K562 (cell line): ENCODE measurements at places on chromosomes 1 and 21.

DNA sequence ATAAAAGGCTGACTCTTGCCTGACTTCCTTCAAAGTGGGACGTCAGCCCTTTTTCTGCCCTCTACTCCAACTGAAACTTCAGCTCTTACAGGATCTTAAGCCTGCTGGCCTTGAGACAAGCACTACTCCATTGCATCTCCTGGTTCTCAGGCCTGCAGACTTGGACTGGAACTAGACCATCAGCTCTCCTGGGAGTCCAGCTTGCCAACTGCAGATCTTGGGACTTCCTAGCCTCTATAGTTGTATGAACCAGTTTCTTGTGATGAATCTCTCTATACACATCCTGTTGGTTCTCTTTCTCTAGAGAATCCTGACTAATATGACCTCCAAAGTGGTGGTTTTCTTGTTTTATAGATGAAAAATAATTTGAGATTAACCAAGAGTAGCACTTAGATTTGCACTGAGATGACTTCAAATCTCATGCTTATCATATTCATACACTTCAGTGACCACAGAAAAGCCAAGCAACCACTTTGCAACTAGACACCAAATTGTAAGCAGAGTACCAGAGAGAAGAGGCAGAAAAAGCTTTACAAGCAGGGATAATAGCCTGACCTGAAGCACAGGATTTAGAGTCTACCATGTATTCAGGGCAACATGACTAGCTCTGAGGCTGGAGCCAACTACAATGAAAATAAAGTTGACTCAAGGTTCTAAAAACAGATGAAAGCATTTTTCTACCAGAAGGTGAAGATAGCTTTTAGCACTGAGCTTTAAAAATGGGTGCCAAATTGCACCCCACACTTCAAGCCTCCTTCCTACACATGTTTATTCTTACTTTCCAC lies 661.3 kb upstream of the USP24 start:
- no peak for DNase-seq

DNA sequence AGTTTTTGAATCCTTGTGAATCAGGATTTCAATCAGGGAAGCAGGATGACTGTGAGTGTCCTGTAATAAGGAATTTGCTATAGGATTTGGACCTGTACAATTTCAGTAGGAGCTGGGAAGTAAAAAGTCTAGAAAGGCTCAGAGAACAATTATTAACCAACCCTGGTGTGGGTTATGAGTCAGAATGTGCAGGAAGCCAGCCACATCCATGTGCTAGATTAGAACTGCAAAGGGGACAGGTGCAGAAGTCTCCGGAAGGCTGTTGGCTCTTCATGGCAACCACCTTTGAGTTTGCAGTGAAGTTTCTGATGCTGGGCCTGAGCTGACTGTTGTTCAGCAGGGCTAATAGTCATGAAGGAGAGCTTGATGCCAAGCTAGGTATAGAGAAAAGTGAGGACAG lies 70.7 kb downstream of the SPATA46 start:
- no peak for DNase-seq

DNA sequence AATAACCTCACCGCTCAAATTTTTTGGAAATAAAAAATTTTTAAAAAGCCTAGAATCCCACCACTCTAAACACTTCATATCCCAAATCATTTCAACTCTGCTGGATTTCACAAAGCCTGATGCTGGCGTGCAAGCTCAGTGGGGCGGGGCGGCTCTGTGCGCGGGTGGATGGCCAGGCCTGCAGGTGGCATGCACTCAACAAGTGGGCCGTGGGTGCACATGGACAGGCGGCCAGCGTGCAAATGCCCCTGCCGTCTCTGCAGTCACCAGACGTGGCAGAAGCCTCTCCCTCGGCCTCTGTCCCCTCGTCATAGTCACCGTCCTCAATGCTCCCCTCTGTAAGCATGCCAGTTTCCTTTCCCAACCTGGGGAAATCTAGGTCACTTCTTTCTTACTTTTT lies 6.6 kb upstream of the PDE9A start:
- no peak for DNase-seq

- no peak for DNase-seq
Observed at GRCh38 chr1:202283991-202284390, 57.7 kb downstream of the UBE2T start.

GRCh38 chr21:22900490-22900889 lies 1902.3 kb downstream of the NCAM2 start:
- no peak for DNase-seq

DNA sequence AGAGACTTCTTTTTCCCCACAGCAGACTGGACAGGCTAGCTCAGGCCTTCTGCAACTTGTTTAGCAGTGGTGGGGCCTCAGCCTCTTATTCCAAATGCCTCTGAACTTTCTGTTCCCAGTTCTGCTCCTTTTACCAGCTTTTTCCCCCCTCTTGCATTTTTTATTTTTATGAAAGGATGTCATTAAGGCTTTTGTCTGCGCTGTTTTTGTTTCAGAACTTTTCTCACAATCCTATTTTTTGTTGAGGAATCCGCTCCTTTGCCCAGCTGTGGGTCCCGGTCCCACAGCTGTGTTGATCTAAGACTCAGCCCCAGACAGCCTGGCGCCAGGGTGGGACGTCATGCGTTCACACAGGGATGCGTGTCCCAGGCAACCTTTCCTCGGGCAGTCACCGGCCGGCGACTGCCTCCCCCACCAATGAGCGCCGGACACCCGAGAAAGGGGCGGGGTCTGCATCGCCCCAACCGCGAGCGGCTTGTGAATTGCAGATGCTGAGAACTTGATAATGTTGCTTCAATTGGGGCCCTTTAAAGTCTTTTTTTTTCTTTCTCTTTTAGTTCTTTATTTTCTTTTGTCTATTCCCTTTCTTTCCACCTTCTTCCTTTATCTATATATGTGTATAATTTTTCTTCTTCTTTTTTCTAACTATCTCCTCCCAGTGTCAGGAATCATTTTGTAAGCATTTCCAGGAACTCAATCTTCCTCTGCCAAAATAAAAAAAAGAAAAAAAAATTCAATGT lies 3.0 kb upstream of the ID3 start:
- DNase-seq = peak; percentile 95

DNA sequence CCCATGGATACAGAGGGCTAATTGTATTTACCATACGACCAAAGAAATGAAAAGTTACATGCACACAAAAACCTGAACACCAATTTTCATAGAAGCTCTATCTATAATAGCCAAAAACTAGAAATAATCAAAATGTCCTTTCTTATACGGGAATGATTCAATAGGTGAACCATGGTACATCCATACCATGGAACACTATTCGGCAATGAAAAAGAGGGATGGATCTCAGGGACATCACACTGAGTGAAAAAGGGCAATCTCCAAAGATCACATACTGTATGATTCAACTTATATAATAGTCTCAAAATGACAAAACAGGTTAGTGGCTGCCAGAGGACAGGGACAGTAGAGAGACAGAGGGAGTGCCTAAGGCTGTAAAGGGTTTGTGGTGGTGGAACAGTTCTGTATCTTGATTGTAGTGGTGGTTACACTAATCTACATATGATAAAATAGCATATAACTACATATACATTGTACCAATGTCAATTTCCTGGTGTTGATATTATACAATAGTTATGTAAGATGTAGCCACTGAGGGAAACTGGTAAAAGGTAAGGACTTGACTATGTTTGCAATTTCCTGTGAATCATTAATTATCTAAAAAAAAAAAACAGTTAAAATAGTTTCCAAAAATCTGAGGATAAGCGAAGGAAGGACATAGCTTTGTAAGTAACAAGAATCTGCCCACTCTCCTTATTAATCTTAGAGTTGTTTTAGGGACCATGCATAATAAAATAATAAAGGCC lies 3.7 kb downstream of the RSBN1 start:
- no peak for DNase-seq

DNA sequence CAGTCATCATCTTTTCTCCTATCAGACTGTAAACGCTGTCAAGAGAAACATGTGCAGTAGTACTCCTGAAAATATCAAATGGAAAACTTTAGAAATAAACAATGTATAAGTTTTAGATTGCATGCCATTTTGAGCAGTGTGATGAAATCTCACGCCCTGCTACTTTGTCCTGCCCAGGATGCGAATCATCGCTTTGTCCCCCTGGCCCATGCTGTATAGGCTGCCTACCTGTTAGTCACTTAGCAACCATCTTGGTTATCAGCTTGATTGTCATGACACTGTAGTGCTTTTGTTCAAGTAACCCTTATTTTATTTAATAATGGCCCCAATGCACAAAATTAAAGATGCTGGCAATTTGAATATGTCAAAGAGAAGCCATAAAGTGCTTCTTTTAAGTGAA lies 363.0 kb downstream of the ZP4 start:
- DNase-seq = no peak

- no peak for DNase-seq
Observed at GRCh38 chr1:227793079-227793947, 22.2 kb upstream of the PRSS38 start.

DNA sequence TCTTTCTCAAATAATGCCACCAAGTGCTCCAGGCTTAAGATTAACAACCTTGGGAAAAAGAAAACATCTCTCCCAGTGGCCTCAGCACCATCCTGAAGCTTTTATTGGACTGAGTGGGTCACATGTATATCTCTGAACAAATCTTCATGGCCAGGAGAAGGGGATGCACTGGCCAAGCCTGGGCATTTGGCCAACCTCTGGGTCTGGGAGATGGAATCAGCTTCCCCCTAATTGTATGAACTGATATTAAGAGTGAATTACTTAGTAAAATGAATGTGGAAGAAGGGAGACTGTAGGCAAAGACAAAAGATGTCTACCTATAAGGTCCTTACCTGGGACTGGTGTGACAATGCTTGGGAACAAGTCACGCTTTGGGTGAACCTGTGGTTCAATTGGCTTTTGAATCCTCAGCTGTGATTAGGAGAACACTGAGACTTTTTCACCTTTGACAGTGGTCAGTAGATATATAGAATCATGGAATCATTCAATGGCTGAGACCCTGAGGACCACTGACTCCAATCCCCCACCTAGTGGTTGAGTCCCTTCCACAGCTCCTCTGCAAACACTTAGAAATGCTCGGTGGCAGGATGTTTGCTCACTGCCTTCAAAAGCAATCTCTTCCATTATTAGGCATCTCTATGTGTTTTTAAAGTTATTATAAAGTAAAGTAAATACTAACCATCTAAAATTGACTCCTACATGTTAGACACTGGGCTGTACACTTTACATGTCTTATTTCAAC lies 102.6 kb upstream of the ATP1A1 start:
- no peak for DNase-seq

GRCh38 chr1:229028987-229029878 lies 241.7 kb upstream of the RAB4A start:
- DNase-seq = no peak

DNA sequence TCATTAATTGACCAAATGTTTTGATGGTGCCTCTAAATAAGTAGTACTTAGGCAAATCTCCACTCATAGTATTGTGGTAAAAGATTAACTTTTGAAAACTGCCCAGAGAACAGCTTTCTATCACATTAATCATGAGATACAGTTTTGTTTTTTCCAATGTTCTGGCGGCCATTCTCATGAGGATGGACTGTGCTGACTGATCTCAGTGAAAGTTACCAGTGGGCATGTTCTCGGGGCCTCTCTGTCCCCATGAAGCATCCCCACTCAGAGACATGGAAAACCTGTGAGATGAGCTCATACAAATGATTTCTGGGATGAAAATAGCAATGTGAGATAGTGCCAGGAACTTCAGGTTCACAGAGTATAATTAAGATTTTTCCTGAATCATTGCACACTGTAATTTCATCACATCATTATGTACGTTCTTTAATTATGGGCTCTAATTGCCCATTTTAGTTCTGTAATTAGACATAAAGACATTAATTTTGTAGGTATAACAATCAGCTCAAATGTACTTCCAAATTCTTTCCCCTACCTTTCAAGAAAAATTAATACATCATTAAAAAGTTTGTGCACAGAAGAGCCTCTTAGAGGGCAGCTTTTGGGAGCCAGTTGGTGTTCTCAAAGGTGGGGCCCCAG lies 40.5 kb downstream of the DDR2 start:
- DNase-seq = no peak

GRCh38 chr1:1911350-1912041 lies 3.6 kb upstream of the CALML6 start:
- no peak for DNase-seq

GRCh38 chr1:159090286-159091179 lies 14.0 kb upstream of the AIM2 start:
- DNase-seq = no peak
